Natural killer cell (primary cell): ENCODE measurements at places on chromosomes 11 and 22.

- H3K27me3 ChIP-seq = no peaks in the 10 kb centered on the region
- H3K4me1 ChIP-seq = no peaks in the 10 kb centered on the region
- H3K27ac ChIP-seq = no peak overlapping the region
- no peak for DNase-seq
These were observed 475.1 kb downstream of the BRD1 start for GRCh38 chr22:49352361-49353169.

DNA sequence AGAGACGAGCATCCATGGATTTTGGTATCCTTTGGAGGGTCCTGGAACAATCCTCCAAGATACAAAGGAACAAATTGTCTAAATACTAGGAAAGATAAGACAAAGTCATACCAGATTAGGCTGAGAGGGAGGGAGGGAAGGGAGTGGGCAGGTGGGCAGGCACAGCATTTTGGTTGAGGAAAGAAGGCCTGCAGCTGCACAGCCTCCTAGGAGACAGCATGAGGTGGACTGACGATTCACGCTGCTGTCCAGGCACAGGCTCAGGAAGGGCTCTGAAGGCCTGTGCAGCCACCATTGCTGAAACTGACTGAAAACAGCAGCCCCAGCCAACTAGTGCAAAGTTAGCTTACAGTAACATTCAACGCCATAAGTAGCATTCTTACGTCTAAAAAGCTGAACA, 64.7 kb downstream of the PACSIN2 start:
- H3K4me1 ChIP-seq = peaks cover 29% of the 10 kb centered on the region
- no peaks in the 10 kb centered on the region for H3K36me3 ChIP-seq

DNA sequence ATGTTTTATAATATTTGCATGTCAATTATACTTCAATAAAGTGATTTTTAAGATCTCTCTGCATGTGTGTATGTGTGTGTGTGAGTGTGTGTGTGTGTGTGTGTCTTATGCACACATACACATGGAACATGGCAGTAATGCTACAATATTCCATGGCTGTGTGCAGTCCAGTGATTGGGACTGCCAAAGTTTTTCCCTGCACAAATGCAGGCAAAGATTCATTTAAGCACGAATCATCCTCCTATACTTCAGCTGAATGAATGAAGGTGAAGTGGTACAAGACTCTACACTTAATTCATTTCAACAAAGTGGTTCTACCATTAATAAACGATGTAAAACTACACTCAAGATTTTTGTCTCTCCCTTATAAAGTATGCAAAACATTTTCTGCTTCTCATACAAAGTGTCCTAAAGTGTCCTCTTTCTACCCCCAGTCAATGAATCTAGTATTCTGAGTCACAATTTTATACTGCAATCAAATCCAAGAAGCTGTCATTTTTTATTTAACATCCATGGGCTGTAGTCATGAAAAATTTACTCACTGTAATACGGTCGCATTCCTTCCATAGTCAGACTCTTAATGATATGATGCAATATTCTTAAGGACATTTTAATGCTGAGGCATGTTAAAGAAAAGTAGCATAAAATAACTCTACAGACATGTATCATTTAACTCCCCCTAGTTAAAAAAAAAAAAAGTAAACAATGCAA, 132.4 kb downstream of the TTC28 start:
- no peaks in the 10 kb centered on the region for H3K4me1 ChIP-seq
- no peaks in the 10 kb centered on the region for H3K36me3 ChIP-seq
- peaks cover 2% of the 10 kb centered on the region for H3K27me3 ChIP-seq

DNA sequence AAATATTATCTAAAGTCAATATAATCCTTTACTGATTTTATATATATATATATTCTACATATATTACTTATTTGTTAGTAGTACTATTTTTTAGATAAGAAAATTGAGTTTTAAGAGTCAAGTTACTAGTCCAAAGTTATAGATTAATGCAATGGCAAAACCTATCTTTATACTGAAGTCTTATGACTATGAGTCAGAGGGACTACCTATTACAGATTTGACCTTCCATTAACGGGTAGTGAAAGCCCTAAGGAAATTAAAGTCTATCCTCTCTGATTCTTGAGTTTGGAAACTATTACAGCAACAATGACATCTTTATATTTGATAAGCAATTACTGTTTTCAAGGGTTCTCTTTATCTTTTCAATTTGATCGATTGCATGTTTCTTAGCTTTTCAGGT, 315.8 kb downstream of the CASP12 start:
- H3K36me3 ChIP-seq = no peaks in the 10 kb centered on the region
- H3K27ac ChIP-seq = no peak overlapping the region
- no peak for DNase-seq
- peaks cover 2% of the 10 kb centered on the region for H3K27me3 ChIP-seq

GRCh38 chr11:17535488-17535887, 8.7 kb downstream of the USH1C start:
- H3K27ac ChIP-seq = no peak overlapping the region
- no peak overlapping the region for H3K4me3 ChIP-seq
- H3K27me3 ChIP-seq = no peaks in the 10 kb centered on the region

DNA sequence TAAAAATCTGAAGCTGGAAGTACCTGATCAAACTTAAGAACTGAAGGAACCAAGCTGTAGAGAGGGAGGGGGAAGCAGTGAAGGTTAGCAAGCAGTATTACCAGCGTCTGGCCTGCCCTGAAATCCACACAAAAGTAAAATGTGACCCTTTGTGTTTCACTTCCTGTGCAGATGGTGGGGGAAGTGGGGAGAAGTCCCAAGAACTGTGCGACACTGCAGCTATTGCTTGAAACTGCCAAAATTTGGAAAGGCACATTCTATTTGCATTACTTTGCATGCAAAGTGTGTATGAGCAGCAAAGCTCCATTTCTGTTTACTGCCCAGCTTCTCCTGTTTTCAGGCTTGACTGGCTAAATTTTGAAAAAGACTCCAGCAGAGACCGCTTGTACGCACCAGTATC, 72.1 kb upstream of the BMAL1 start:
- no peak for DNase-seq
- peaks cover 9% of the 10 kb centered on the region for H3K4me1 ChIP-seq
- no peak overlapping the region for H3K4me3 ChIP-seq
- no peak overlapping the region for H3K27ac ChIP-seq

DNA sequence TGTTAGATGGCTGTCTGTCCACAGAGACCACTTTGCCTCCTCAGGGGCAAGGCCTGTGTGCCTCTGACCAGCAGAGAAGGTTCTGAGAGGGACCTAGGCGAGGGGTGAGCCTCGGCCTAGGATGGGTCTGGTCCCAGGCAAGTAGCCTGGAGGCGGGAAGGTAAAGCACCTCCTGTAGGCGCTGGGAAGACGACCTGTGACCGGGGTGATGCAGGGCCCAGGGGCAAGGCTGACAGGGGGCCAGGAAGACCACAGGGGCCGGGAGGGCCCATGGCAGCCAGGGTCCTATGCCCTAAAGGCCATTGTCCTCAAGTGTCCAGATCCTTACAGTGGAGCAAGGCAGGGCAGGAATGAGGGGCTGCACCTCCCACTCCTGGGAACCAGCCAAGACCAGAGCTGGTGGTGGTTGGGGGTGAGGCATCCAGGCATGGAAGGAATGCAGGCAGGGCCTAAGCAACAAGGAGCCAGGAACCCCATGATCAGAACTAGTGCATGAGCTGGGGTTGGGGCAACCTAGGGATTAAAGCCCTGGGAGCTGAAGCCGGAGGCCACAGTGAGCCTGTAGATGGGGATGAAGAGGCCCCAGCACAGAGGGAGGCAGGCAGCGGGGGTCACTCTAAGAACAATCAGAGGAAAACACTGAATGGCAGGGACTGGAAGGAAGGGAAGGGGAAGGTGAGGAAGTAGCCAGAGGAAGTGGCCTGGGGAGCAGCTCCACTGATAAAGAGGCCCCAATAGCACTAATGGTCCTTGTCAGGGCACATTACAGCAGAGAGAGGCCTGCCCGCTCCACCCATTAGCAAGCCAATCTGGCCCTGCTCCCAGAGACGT, 32.9 kb upstream of the KLHL35 start:
- H3K4me1 ChIP-seq = no peaks in the 10 kb centered on the region
- no peaks in the 10 kb centered on the region for H3K36me3 ChIP-seq
- H3K27me3 ChIP-seq = no peaks in the 10 kb centered on the region
- DNase-seq = no peak
- no peak overlapping the region for H3K4me3 ChIP-seq
- H3K27ac ChIP-seq = no peak overlapping the region

DNA sequence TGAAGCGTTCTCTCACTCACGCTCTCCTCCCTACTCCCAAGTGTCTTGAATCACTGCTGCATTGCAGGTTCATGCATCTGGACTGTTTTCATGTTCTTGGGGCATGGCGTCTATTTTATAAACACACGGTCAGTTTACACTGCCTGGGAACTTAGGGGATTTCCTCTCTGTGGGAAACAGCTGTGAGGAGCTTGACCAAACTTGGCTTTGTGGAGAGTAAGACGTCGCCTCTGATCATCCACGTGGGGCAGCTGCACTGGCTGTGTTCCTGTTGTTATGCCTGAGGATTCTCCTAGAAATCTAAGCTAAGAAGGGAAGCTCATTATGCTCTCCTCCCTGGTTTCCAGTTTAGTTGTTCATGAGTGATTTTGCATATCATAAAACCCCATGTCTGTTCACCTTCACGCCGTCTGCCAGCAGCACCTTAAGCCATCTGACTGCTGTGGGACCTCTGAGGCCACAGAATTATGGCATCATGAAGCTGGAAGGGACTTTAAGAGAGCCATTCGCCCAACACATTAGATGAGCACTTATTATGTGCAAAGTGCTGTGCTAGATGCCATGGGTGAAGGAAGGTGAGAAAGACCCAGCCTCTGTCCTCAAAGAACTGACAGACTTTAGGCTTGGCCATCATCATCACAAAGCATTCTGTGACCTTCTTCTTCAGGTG, 38.8 kb upstream of the POU2AF1 start:
- peaks cover 48% of the 10 kb centered on the region for H3K4me1 ChIP-seq
- H3K4me3 ChIP-seq = no peak overlapping the region
- no peaks in the 10 kb centered on the region for H3K36me3 ChIP-seq
- no peaks in the 10 kb centered on the region for H3K27me3 ChIP-seq

DNA sequence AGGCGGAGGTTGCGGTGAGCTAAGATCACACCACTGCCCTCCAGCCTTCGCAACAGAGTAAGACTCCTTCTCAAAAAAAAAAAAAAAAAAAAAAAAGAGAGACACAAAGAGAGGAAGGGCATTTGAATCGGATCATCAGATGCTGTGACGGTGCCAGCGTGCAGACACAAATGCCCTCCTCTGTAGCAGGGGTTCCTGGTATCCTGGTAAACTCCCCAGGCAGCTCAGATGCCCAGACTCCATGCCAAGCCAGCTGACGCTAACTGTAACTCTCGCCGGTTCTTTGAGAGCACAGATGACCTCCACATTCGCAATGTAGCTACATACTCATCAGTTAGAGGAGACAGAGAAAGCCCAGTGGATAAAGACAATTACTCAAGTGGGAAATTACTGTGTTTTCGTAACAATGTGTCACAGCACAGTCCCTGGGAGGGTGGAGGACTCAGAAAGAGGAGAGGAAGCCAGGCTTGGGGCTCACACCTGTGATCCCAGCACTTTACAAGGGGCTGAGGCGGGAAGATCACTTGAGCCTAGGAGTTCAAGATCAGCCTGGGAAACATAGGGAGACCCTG, 153.1 kb downstream of the BRD1 start:
- no peak for DNase-seq
- H3K4me1 ChIP-seq = peaks cover 15% of the 10 kb centered on the region
- no peak overlapping the region for H3K27ac ChIP-seq
- peaks cover 14% of the 10 kb centered on the region for H3K27me3 ChIP-seq
- H3K36me3 ChIP-seq = no peaks in the 10 kb centered on the region

DNA sequence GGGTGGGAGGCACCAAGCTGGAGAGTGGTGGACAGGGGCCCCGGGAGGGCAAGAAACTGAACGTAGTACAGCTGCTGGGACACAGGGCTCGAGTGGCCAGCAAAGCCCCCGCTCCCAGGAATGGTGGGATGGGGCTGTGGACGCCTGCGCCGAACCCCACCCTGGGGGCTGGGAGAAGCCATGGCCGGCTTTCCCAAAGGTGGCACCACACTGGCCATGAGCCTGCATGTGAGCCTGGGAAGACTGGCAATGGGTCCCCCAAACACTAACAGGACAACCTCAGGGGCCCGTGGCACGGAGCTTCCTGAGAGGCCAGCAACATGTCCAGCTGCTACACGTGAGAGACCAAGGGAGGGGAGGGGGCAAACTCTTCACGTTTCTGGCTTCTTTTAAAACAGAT, 4.0 kb downstream of the ALG12 start:
- peaks cover 19% of the 10 kb centered on the region for H3K36me3 ChIP-seq
- no peak overlapping the region for H3K27ac ChIP-seq
- H3K4me1 ChIP-seq = peaks cover 22% of the 10 kb centered on the region
- no peaks in the 10 kb centered on the region for H3K27me3 ChIP-seq

- H3K27me3 ChIP-seq = no peaks in the 10 kb centered on the region
- peak; percentile 58 for DNase-seq
- no peaks in the 10 kb centered on the region for H3K36me3 ChIP-seq
- H3K27ac ChIP-seq = peak overlapping the region; percentile 36
- peaks cover 13% of the 10 kb centered on the region for H3K4me1 ChIP-seq
These were observed 53.5 kb downstream of the MCAM start for GRCh38 chr11:119263352-119263940.

GRCh38 chr11:16088774-16089173, 267.6 kb downstream of the SOX6 start:
- H3K4me3 ChIP-seq = no peak overlapping the region
- no peak for DNase-seq
- no peaks in the 10 kb centered on the region for H3K4me1 ChIP-seq
- H3K27ac ChIP-seq = no peak overlapping the region
- no peaks in the 10 kb centered on the region for H3K36me3 ChIP-seq
- H3K27me3 ChIP-seq = no peaks in the 10 kb centered on the region

- no peaks in the 10 kb centered on the region for H3K36me3 ChIP-seq
- peaks cover 40% of the 10 kb centered on the region for H3K4me1 ChIP-seq
- H3K27ac ChIP-seq = no peak overlapping the region
- H3K27me3 ChIP-seq = no peaks in the 10 kb centered on the region
These were observed 44.3 kb downstream of the OR4D9 start for GRCh38 chr11:59555601-59556114.

- H3K27ac ChIP-seq = no peak overlapping the region
- no peaks in the 10 kb centered on the region for H3K27me3 ChIP-seq
These were observed 56.4 kb upstream of the NNMT start for GRCh38 chr11:114239753-114240161.

GRCh38 chr22:22371031-22371541, 126.5 kb downstream of the VPREB1 start:
- DNase-seq = no peak
- H3K4me3 ChIP-seq = no peak overlapping the region
- H3K27ac ChIP-seq = no peak overlapping the region
- H3K4me1 ChIP-seq = peaks cover 4% of the 10 kb centered on the region

GRCh38 chr11:126282736-126283591, at the start of gene TIRAP:
TIRAP (plus strand) TSS chr11:126283093; CDS start chr11:126290895, 7,802 bp downstream.
- no peaks in the 10 kb centered on the region for H3K36me3 ChIP-seq
- H3K4me3 ChIP-seq = peak within 1 kb of the TSS; percentile 89
- no peaks in the 10 kb centered on the region for H3K27me3 ChIP-seq
- peaks cover 37% of the 10 kb centered on the region for H3K4me1 ChIP-seq

DNA sequence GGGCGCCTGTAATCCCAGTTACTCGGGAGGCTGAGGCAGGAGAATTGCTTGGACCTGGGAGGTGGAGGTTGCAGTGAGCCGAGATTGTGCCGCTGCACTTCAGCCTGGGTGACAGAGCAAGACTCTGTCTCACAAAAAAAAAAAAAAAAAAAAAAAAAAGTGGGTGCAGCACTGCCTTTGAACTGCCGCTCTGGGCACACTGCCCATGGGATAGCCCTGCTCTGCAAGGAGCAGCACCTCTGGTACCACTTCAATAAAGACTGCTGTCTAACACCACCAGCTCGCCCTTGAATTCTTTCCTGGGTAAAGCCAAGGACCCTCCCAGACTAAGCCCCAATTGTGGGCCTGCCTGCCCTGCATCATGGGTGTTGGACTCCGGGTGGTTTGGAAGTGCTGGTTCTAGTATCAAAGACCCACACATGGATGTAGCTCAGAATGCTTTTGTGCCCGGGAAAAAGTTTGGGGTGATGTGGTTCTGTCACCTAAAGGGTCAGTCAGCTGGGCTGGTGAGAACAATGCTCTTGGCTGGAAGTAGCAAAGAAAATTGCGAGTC, 444.3 kb downstream of the TBC1D22A start:
- H3K27ac ChIP-seq = no peak overlapping the region
- H3K27me3 ChIP-seq = no peaks in the 10 kb centered on the region
- no peaks in the 10 kb centered on the region for H3K4me1 ChIP-seq
